ENCODE measurements at places on chromosomes 6 and 20. TPM values are rescaled to one million over a fixed set of nuclear protein-coding genes. Genes with fewer than 3 reads are reported as not detected.

- no peak for DNase-seq
These were observed 155.0 kb upstream of the SNX9 start for GRCh38 chr6:157668009-157668401.

- no peak for DNase-seq
These were observed 445.8 kb upstream of the CITED2 start for GRCh38 chr6:139820210-139820609.

GRCh38 chr20:45041464-45042337 is 59.2 kb downstream of the KCNS1 start:
- DNase-seq, result no peak

DNA sequence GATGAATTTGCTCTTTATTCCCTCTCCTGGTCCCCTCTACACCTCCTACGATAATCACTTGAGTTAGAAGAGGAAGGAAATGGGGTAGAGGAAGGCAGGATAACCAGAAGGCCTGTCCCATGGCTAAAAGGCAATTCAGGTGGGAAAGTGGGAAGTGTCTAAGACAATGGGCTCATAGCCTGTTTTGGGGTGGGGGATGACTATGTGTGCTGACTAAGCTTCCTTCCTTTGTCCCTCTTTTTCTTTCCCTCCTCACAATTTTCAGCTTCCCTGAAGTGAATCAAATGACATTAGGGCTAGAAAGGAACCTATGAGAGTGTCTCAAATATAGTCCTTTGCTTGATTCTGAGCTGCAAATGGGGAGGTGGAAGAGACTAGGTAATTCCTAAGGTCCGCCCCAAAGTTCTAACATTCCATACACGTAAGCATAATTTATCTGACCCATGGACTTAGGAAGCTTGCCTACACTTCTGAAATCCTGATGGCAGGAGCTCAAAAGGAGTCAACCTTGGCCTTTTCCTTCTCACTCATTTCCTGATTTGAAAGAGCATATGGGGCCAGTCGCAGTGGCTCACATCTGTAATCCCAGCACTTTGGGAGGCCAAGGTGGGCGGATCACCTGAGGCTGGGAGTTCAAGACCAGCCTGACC is 24.3 kb downstream of the EDEM2 start:
- DNase-seq, result no peak

ACTL10 gene
- 0.26 TPM for polyA plus RNA-seq

GRCh38 chr20:50314678-50315335 is 124.2 kb downstream of the CEBPB start:
- DNase-seq, result no peak

- no peak for DNase-seq
These were observed 5.9 kb downstream of the CD2AP start for GRCh38 chr6:47483516-47483852.

DNA sequence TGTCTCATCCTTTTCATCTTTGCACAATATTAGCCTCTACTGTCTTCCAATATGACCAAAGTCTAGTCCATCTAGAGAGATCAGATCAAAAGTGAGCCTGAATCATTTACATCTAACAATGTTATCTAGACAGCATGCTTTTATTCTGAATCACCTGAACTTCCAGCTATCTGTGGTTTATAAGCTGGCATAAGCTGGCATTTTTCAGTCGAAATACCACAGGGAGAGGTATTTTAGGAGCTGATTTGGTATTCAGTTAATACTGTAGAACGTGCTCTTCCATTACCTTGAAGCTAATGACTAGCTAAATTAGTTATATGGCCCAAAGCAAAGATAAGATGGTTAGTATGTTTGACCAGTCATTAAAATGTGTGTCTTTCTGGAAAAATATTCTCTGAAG is 188.3 kb upstream of the AGPAT4 start:
- no peak for DNase-seq

GRCh38 chr6:36355819-36356218 is 19.1 kb upstream of the BNIP5 start:
- DNase-seq, result no peak

TBX18 gene
- polyA plus RNA-seq, result 15.6 TPM
